PC-3 (cell line): ENCODE measurements at places on chromosomes 12 and 14. TPM values are rescaled to one million over a fixed set of nuclear protein-coding genes. Genes with fewer than 3 reads are reported as not detected.
A peak's percentile ranks its signal among the peaks of the same experiment; 100 is the strongest.

DNA sequence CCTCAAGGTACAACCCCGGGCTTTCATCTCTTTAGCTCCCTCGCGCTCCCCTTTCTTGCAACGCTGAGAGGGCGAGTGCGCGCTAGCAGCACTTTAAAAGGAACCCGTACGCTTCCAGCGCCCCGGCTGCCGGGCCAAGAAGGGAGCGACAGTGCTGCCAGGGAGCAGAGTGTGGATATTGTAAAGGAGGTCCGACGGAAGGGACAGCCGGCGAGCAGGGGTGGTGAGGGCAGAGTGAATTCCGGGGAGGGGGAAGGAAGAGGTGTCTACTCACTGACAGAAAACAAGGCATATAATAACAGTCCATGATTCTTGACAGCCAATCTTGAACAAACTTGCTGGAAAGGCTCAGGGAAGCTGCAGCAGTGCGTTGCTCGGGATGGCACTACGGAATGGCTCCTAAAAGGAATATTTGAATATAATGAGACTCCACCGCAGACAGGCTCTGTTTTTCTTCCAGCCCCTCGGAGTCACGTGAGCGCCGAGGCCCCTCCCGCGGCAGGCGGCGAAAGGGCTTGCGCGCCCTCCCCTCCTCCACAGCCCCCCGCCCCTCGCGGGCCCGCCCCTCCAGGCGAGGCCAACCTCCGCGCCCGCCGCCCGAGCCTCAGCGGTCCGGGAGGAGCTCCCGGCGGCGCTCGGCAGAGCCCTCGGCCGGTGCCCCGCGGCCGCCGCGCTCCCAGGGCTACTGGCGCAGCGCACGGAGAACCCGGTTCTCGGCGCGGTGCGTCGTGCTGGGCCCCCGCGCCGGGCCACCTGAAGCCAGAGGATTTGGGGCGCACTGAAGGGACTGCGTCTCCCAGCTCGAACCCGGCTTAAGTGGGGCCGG lies 3.4 kb downstream of the BMP4 start:
- H3K27me3 ChIP-seq, result no peaks in the 10 kb centered on the region
- no peaks in the 10 kb centered on the region for H3K36me3 ChIP-seq
- peak; percentile 88 for DNase-seq
- H3K4me3 ChIP-seq, result peak overlapping the region; percentile 91
- 0 out of 2 replicates have a peak, but pooled peaks cover 4% of the 10 kb centered on the region for H3K4me1 ChIP-seq
- H3K27ac ChIP-seq, result peak overlapping the region; percentile 31; the same call in 1 of the 2 replicates

GRCh38 chr14:93974299-93974698 lies 2.1 kb downstream of the ASB2 start:
- H3K27me3 ChIP-seq, result 0 out of 2 replicates have a peak, but pooled peaks cover 6% of the 10 kb centered on the region
- DNase-seq, result no peak
- H3K36me3 ChIP-seq, result no peaks in the 10 kb centered on the region
- H3K4me3 ChIP-seq, result no peak overlapping the region

- peak; percentile 45 for DNase-seq
- no peaks in the 10 kb centered on the region for H3K27me3 ChIP-seq
- H3K36me3 ChIP-seq, result peaks cover 57% of the 10 kb centered on the region
- H3K4me3 ChIP-seq, result no peak overlapping the region
Observed at GRCh38 chr14:67387195-67387594, 24.8 kb downstream of the PLEK2 start.

GRCh38 chr14:22820731-22821130 lies 5.5 kb upstream of the SLC7A7 start:
- no peaks in the 10 kb centered on the region for H3K27me3 ChIP-seq
- DNase-seq, result peak; percentile 75
- H3K36me3 ChIP-seq, result no peaks in the 10 kb centered on the region
- H3K4me3 ChIP-seq, result no peak overlapping the region

Gene SERPINA12
- total RNA-seq, result not detected in 2 replicates

DNA sequence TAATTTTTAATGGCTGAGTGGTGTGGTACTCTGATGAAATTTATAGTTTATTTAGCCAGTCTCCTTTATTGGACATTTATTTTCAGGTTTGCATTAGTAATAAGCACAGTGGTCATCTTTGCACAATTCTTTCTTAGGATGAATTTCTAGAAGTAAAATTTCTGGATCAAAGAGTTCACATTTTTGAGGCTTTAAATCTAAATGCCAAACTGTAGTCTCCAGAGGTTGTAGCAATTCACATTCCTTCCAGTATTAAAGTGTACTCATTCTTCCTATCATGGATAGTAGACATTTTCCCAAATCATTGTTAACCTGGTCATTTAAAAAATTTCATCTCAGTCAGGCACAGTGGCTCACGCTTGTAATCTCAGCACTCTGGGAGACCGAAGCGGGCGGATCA lies 24.8 kb downstream of the SLC39A9 start:
- peaks cover 18% of the 10 kb centered on the region for H3K4me1 ChIP-seq
- H3K36me3 ChIP-seq, result peaks cover 20% of the 10 kb centered on the region
- no peaks in the 10 kb centered on the region for H3K27me3 ChIP-seq
- no peak for DNase-seq
- peak overlapping the region; percentile 76; the same call in 1 of the 2 replicates for H3K27ac ChIP-seq

GRCh38 chr14:69316449-69317101 lies 56.6 kb downstream of the GALNT16 start:
- H3K27ac ChIP-seq, result no peak overlapping the region
- no peaks in the 10 kb centered on the region for H3K36me3 ChIP-seq
- 0 out of 2 replicates have a peak, but pooled peaks cover under 1% of the 10 kb centered on the region for H3K27me3 ChIP-seq
- H3K4me1 ChIP-seq, result peaks cover 41% of the 10 kb centered on the region

DNA sequence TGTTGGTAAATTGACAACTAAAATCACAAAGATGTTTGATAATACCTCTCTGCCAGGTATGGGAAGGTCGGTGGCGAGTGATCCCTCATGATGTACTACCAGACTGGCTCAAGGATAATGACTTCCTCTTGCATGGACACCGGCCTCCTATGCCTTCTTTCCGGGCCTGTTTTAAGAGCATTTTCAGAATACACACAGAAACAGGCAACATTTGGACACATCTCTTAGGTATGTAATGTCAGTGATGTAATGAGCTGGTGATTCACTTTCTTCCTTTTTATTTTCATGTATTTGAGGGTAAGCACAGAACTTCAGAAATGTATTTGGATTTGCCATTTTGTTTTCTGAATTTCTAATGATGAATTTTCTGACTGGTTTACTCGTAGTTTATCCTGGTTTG lies 42.6 kb upstream of the LRTM2 start:
- H3K36me3 ChIP-seq, result peaks cover 19% of the 10 kb centered on the region
- H3K4me3 ChIP-seq, result no peak overlapping the region

DNA sequence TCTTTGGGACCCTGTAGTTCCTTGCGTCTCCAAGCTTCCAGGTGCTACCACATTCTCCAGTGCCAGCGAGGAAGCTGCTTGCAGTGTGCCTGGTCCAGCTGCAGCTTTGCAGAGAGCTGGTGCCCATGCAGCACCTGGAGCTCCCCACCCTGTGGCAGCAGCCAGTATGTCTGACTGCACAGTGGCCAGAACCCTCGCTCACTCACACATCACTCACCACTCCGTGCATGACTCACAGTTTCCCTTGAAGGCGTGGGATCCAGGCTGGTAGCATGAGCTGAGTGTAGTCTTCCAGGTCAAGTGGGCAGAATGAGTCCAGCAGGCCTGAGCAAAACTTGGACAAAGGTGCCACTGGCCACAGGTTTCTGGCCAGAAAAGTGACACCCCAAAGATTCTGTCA lies 33.6 kb downstream of the SDR9C7 start:
- no peaks in the 10 kb centered on the region for H3K36me3 ChIP-seq
- H3K27me3 ChIP-seq, result no peaks in the 10 kb centered on the region
- H3K4me3 ChIP-seq, result no peak overlapping the region
- peaks cover 32% of the 10 kb centered on the region for H3K4me1 ChIP-seq
- peak; percentile 98 for DNase-seq

DNA sequence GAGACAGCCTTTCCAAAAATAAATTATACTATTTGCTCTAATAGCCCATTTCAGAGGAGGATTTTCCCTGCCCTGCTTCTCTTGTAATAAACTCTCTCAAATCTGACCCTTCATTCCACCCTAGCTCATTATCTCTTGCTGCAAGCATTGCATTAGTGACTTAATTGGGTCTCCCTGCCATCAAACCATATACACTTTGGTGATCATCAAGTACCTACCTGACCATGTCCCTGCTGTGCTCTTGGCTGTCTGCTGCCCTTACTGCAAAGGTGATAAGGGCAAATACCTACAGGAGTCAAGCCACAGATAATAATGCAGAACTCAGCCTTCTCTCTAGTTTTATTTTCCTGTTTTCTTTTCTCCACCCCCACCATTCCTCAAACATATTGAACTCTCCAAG lies 88.4 kb downstream of the LIN7A start:
- no peak for DNase-seq
- H3K4me3 ChIP-seq, result no peak overlapping the region
- H3K27ac ChIP-seq, result no peak overlapping the region
- H3K27me3 ChIP-seq, result peaks cover 5% of the 10 kb centered on the region; the same call in 1 of the 2 replicates
- no peaks in the 10 kb centered on the region for H3K36me3 ChIP-seq

DNA sequence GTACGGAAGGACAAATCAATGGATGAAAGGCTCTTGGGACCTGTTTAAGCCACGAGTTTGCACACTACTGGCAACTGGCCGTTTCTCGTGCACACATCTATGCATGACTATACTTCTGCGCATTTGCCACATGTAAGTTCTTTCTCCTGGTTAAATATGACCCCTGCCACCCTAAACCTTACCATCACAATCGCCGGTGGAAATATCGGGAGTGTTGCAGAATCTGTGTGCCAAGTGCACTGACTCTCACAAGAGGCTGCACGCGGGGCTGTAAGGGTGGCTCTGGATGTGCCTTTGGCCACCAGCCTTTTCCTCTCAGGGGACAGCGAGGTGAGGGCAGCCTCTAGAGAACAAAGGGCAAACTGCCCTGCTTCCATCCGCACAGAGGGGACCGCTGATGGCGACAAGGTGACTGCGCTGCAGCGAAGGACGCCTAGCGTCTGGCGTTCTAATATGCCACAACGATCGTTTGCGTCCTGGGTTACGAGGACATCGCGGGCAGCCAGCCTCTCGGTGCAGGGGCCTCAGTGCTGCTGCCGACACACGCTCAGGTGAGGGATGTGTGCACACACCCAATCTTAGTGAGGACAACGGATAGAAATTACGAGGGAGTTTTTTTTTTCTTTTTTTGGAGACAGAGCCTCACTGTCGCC lies 232.2 kb downstream of the PCNX1 start:
- H3K27ac ChIP-seq, result peak overlapping the region; percentile 15
- no peak for DNase-seq
- 0 out of 2 replicates have a peak overlapping the region, but pooled peaks have one; percentile 10 for H3K4me3 ChIP-seq

- peak; percentile 99 for DNase-seq
- no peak overlapping the region for H3K4me3 ChIP-seq
Observed at GRCh38 chr14:51534610-51535011, 117.1 kb upstream of the FRMD6 start.

Gene CEP83
- total RNA-seq, result 11.8 and 20.4 TPM in 2 replicates

Gene KRT75
- 32.8 and 38.5 TPM in 2 replicates for total RNA-seq

DNA sequence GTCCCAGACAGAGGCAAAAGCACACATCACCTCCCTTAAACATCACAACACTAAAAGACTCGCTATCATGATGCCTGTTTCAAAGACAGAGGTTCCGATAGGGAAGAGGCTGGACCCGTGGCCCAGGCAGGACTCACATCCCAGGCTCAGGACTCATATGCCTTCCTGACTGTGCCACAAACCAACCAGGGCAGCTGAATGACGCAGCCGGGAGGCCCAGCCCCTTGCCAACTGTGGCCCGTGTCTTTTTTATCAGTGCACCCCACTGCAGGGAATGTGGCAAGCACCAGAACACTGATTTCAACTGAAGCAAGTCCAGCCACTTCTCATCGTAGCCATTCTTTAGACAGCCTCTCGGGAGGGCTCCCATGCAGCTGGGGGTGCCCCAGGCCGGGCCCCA lies 132.3 kb downstream of the KSR2 start:
- H3K27me3 ChIP-seq, result no peaks in the 10 kb centered on the region
- no peak overlapping the region for H3K27ac ChIP-seq
- no peak overlapping the region for H3K4me3 ChIP-seq
- no peaks in the 10 kb centered on the region for H3K36me3 ChIP-seq
- peaks cover 24% of the 10 kb centered on the region for H3K4me1 ChIP-seq

Gene LALBA
- not detected in 2 replicates for total RNA-seq

DNA sequence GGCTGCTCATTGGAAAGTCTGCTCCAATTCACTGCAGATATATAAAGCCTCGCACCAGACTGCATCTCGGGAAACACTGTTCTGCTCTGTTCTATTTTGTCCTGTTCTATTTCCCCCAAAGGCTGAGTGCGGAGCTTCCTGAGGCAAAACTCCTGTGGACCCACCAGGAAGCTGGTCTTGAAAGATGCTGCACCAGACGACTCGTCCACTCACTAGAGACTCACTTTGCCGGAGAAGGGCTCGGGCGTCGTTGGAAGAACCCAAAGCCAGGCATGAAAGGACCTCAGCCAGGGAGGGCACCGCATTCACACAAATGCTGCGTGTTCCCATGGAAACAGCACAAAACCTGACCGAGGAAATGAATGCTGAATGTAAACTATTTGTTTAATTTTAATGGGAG lies 331.2 kb upstream of the SFSWAP start:
- no peak for DNase-seq
- no peaks in the 10 kb centered on the region for H3K4me1 ChIP-seq
- no peak overlapping the region for H3K27ac ChIP-seq
- H3K27me3 ChIP-seq, result peaks cover 88% of the 10 kb centered on the region
- H3K36me3 ChIP-seq, result no peaks in the 10 kb centered on the region

Gene IQSEC3
- 0.11 TPM in 1 of 2 replicates, not detected in the other for total RNA-seq

- no peak overlapping the region for H3K27ac ChIP-seq
- H3K27me3 ChIP-seq, result no peaks in the 10 kb centered on the region
- peaks cover 20% of the 10 kb centered on the region for H3K4me1 ChIP-seq
- no peak for DNase-seq
- peaks cover 27% of the 10 kb centered on the region for H3K36me3 ChIP-seq
- H3K4me3 ChIP-seq, result no peak overlapping the region
Observed at GRCh38 chr14:35398071-35398584, 6.4 kb downstream of the NFKBIA start.
